ENCODE measurements at places on chromosomes 3 and 15. TPM values are rescaled to one million over a fixed set of nuclear protein-coding genes. Genes with fewer than 3 reads are reported as not detected.

- H3K4me3 ChIP-seq: no peak overlapping the region
- DNase-seq: no peak
- peak overlapping the region; percentile 98 for H3K27ac ChIP-seq
- peaks cover 74% of the 10 kb centered on the region for H3K4me1 ChIP-seq
- no peaks in the 10 kb centered on the region for H3K27me3 ChIP-seq
Measured at GRCh38 chr15:76993114-76993725, 1.7 kb upstream of the PSTPIP1 start.

The ATP1B3 gene
- 107 TPM for total RNA-seq

- DNase-seq: no peak
- peaks cover 13% of the 10 kb centered on the region for H3K27me3 ChIP-seq
- no peaks in the 10 kb centered on the region for H3K36me3 ChIP-seq
- H3K27ac ChIP-seq: no peak overlapping the region
- H3K4me1 ChIP-seq: no peaks in the 10 kb centered on the region
Measured at GRCh38 chr3:37707428-37708372, 154.0 kb upstream of the CTDSPL start.

The NMNAT3 gene
- total RNA-seq: 0.18 TPM

- H3K27ac ChIP-seq: peak overlapping the region; percentile 86
- peak; percentile 50 for DNase-seq
- H3K27me3 ChIP-seq: peaks cover 6% of the 10 kb centered on the region
- H3K4me1 ChIP-seq: peaks cover 29% of the 10 kb centered on the region
- peaks cover 12% of the 10 kb centered on the region for H3K36me3 ChIP-seq
Measured at GRCh38 chr3:150703299-150703755, 393 bp downstream of the ERICH6 start.

- peak overlapping the region; percentile 26 for H3K27ac ChIP-seq
- H3K4me3 ChIP-seq: no peak overlapping the region
- H3K27me3 ChIP-seq: no peaks in the 10 kb centered on the region
- no peaks in the 10 kb centered on the region for H3K36me3 ChIP-seq
- peaks cover 13% of the 10 kb centered on the region for H3K4me1 ChIP-seq
Measured at GRCh38 chr3:126486360-126486847, 10.7 kb upstream of the ZXDC start.

The SAMD7 gene
- not detected for total RNA-seq

The CELSR3 gene
- total RNA-seq: 7.2 TPM

The PHC3 gene
- 74.5 TPM for total RNA-seq

The C3orf22 gene
- total RNA-seq: not detected

DNA sequence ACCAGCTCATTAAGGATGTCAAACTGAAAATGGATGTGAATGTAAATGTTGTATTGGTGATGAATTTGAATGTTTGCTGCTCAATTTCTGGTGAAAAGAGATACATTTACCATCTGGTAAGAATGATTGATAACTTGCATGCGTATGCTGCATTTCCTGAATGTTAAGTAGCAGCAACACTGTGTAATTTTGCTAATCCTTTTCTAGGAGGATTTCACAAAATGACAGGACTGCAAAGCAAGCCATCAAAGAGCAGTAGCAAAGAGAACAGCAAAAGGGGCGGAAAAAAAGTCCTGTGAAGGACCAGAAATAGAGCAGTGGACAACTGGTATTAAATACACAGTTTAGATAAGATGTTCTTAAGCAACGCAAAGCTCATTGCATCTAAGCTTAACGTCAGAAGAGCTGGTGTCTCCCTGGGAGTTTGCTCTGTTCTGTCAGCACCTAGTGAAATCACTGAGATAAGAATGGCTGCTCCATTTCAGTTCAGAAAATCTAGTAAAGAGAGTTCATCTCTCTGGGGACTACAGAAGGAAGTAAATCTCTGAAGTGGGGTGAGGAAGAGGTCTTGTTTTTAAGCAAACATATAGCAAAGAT, 23.5 kb upstream of the PAQR5 start:
- DNase-seq: no peak
- no peak overlapping the region for H3K4me3 ChIP-seq
- H3K27ac ChIP-seq: no peak overlapping the region

The ARL6IP5 gene
- total RNA-seq: 179 TPM

Measured in activated CD4-positive, alpha-beta memory T cell treated with anti-CD3 and anti-CD28 coated beads, Interleukin-2, amount 10 ng/mL, durations not matched to agents 7 days and 5 days (primary cell).